ENCODE measurements at places on chromosomes 13 and 19.
A peak's percentile ranks its signal among the peaks of the same experiment; 100 is the strongest.

GRCh38 chr13:86569119-86569518 is 769.9 kb upstream of the SLITRK6 start:
- DNase-seq, result no peak

DNA sequence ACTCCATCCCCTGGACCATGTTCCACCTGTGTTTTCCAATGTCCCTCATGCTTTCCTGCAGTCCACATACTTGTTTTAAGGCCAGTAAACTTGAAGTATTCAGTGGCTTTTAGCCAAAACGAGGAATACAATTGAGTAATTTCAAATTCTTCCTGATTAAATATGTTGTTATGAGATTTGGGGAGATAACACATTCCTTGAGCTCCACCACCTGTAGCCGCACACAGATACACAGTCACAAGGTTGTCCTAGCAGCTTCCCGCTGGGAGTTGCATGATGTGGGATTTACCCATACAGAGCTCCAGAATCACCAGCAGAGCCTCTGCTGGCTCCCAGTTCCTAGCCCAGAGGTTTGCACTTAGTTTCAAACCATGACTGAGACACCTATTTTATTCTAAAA is 53.6 kb upstream of the FRY start:
- DNase-seq, result no peak

- no peak for DNase-seq
Measured at GRCh38 chr13:25709088-25709487, 337.3 kb downstream of the ATP8A2 start.

DNA sequence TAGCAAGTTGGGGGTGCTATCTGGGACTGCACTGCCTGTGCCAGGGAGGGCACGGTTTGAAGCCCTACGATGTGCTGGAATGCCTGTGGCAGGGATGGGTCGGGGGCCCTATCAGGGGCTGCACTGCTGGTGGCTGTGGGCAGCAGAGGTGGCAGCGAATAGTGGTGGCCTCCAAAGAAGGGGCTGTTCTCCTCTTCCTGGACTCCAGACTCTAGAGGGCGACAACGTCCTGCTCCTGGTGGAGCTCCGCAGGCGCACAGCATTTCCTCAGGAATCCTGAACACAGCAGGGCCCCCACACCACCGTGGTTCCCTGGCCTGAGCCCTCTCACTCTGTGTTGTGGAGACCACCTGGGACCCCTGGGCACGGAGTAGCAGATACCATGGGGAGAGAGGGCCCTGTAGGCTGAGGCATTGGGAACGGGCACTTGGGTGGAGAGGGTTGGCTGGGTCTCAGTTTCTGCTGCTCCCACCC is 145.6 kb downstream of the TNFRSF19 start:
- peak; percentile 55 for DNase-seq

DNA sequence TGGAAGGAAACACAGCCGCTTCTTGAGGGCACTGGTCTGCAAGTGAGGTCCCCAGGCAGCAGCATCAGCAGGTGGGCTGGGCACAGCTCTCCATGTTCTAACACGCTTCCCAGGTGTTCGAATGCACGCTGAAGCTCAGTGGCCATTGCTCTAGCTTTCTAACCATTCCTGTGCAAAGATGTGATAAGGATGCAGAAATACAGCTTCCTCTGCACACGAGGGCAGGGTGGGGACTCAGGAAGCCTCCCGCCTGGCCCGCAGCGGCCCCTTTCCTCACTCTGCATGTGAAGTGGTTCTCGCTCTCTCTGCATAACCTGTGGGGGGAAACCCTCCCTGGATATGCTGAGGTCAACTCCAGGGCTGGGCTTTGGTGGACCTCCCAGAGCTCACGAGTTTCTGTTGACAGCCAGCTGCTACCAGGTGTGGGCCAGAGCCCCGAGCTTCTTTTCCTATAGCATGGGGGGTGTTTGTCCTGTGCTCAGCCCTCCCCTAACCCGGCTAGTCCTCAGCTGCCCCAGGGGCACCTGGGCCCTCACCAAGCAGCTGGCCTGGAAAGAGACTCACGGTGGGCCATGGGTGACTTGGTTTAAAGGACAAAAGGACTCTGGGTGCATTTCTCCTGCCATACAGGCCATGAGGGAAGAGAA is 168.2 kb downstream of the TEX29 start:
- DNase-seq, result no peak

DNA sequence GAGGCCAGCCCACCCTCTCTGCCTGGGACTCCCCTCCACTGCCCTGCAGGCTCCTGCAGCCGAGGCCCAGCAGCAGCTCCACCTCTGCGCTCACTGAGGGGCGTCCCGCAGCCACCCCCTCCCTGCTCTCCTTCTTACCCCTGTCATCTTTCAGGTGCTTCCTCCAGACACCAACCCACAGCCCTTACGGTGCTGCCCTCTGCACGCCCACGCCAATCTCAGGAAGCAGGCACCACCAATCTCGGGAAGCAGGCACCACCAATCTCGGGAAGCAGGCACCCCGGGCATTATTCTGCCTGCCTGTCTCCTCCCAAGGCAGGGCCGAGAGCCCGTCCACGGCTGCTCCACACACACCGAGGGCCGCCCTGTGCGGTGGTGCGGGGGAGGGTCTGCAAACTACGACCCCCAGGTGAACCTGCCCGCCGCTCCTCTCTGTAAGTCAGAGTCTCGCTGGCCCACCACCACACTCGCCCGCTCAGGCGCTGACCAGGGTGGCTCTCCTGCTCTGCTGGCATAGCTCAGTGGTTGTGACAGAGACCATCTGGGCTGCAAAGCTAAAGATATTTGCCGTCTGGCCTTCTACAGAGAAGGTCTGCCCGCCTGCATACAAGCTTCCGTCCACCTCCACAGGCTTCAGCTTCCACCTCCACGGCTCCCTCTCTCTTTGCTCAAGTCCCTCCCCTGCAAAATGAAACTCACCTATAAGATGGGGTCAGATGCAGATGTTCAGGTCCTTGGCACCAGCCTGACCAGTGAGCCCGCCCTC is 2.9 kb downstream of the LSM7 start:
- DNase-seq, result no peak

DNA sequence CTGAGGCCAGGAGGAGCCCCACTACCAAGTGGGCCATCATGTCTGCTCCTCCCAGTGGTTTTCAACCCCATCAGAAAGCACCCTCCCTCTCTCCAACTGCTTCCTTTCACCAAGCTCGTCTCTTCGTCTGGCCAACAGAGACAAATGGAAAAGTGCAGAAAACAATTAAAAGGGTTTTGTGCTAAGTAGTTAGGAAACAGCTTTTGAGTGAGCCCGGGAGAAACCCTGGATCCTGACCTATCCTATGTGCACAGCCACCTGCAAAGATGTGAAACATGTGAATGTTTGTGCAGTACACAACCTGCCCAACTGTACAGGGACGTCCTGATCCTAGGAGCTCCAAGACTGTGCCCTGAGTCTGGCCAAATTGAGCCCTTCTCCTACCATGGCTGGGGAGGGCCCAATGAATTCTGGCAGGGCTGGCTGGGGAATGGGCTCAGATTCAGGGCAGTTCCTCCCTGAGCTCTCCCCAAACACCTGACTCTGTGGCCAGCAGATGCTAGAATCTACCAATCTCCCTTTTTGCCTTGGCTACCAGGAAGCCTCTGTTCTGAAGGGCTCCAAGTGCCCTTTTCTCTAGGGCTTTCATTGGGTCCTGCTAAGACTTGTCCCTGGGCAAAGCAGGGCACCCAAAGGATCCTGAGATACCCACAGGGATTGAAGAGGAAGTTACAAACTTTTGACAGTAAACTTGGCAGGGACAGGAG is 7.9 kb downstream of the TLE5 start:
- DNase-seq, result no peak

DNA sequence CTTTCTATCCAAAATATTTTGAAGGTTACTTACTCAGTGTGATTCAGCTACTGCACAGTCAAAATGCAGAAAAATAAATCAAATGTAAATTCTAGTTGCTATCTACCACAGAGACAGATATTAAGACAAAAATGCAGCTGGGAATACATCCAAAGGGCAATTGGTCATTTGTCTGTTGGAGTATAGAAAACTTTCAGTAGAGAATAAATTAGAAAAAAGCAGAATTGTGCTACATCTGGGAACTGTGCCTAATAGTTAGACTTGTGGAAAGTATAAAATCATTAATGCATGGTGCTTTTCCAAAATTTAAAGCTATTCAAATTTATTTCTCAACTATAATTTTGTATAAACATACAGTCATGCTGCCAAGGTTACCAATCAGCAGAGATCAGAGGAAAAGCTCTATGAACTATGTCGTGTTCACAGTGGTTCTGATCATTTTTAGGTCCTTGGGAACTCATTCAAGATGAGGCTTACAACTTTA is 1635.8 kb downstream of the PCDH9 start:
- no peak for DNase-seq

- DNase-seq, result no peak
Measured at GRCh38 chr13:24033527-24034302, 126.8 kb upstream of the SPATA13 start.

- no peak for DNase-seq
Measured at GRCh38 chr13:109572389-109572788, 214.0 kb downstream of the IRS2 start.

GRCh38 chr19:49347835-49348234 is 12.6 kb downstream of the CD37 start:
- peak; percentile 93 for DNase-seq

GRCh38 chr19:51905206-51905605 is 389 bp upstream of the ZNF649 start:
- no peak for DNase-seq

DNA sequence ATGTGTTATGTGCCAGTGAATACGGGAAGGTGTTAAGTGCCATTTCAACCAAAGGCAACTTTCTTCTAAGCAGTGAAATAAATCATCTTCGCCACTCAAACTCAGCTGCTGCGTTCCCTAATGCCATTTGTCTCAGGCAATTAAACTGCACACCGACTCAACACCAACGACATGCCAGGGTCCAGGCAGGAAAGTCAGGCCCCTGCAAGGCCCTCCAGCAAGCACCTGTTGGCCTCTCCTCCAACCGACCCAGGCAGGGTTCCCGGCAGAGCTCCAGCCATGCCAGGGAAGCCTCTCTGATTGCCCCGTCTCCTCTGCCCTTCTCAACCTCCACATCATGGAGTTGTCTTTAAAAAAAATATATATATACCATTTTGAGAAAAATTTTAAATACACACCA is 21.8 kb downstream of the SAFB2 start:
- no peak for DNase-seq

DNA sequence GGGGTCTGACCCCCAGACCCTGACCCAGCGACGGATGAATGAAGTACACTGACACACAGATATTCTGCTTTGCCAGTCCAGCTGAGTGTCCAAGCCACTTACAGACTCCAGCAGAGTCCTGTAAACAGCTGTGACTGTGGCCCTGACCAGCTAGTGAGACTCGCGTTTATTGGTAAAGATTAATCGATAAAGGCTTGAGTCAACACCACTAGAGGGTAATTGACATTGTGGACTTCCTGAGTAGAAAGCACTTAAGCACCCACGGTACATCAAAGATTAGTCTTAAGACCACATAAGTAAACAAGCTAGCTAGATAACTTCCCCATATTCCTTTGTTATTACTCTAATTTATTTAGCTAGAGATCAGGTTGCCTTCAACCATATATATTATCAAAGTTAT is 146.0 kb downstream of the OXGR1 start:
- no peak for DNase-seq

- no peak for DNase-seq
Measured at GRCh38 chr13:36084131-36084530, 47.1 kb downstream of the DCLK1 start.

Measured in NCI-H82 (cell line).